ENCODE measurements at places on chromosomes 16 and 17.

DNA sequence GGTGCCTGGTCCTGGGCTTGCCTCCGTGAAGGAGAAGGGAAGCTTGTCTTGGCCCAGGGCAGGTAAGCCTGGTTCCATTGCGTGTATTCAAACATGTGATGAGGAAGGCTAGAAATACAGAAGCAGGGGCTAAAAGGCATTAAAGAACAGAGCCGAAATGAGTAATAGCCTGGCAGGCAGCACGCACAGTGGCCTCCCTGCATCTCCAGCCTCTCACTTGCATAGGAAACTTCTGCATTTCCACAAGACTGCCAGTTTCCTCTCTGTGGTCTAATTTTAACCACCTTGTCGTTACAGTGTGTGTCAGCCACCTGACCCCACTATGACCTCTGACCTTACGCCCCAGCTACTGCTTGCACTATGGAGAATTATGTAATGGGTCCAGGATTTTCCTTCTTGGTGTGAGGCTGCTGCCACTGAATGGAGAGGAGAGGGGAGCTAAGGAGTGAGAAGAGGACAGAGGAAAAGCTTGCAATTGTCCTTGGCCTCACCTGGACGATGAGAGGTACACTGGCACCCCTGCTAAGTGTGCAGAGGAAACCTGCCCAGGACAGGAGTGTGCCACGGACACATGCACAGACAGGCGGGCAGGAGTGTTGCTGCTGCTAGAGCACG, 32.8 kb downstream of the HIC1 start:
- no peak for DNase-seq

- peak; percentile 12 for DNase-seq
These were observed 7.0 kb downstream of the MPP2 start for GRCh38 chr17:43900183-43900857.

GRCh38 chr16:54689072-54689865, 241.4 kb upstream of the IRX5 start:
- DNase-seq, result no peak

DNA sequence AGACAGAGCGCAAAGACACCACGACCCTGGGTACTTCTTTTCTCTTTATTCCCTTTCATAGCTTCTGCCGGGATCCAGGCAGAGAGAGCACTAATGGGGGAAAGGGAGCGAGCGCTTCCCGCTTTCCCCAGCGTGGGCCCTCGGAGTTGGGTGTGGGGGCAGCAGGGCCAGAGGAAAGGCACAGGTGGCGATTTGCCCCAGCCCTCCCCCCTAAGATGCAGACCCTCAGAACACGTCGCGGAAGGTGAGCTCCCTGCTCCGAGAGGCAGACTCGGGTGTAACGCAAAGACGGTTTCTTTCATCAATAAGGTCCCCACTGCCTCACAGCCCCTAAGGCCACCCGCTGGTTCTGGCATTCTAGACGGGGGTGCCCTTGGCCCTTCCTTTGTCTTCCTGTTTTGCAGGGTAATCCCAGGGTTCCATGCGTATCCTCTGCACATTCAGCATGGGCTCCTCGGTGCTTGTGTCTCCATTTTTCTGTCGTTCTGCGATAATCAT, 570 bp upstream of the NME3 start:
- no peak for DNase-seq

GRCh38 chr16:16036359-16036792, 87.0 kb downstream of the ABCC1 start:
- DNase-seq, result no peak

Data from NCI-H2081 treated with DMSO at 0.1 percent for 48 hours (cell line).